ENCODE measurements at places on chromosomes 3 and 15.

GRCh38 chr3:100880072-100880471 is 113.1 kb downstream of the ABI3BP start:
- DNase-seq = no peak

DNA sequence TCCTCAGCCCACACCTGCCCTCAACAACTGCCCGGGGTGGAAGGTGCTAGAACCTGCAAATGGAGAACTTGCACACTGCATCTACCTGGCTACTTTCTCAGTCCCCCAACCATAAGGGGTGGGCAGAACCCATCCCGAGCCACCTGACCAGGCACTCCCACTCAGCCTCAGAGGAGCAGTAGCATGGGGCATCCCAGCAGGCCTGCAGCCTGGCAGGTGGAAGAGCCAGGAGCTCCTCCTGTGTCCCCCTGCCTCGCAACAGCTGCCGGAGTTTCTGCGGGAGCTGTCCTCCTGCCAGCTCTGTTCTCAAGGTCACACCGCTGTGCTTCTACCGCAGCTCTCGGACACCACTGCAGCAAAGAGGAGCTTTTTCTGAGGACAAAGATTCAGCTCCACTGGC is 27.5 kb downstream of the RAB6B start:
- DNase-seq = no peak

- DNase-seq = no peak
Measured at GRCh38 chr15:100690032-100690794, 87.8 kb downstream of the ASB7 start.

GRCh38 chr3:105277656-105278055 is 89.1 kb upstream of the ALCAM start:
- no peak for DNase-seq

DNA sequence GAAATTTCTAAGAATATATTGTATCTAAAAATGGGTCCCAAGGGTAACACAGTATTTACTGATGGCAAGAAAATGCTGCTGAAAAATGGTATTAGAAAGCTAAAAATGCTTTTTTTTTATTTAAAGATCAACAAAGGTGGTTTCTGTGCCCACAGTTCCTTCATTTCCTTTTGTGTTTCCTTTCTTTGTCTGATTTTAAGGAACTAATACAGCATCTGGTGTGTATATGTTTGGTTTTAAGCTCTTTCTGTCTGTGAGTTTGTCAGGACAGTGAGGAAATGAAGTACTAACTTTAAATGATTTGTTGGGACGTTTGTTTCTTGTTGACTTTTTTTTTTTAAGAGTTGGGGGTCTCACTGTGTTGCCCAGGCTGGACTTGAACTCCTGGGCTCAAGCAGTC is 38.2 kb downstream of the RASA2 start:
- no peak for DNase-seq

GRCh38 chr3:16478516-16478915 is 35.0 kb downstream of the RFTN1 start:
- DNase-seq = no peak
